ENCODE measurements at places on chromosomes 5 and 9.
A peak's percentile ranks its signal among the peaks of the same experiment; 100 is the strongest.

GRCh38 chr9:134233022-134233421 lies 68.7 kb upstream of the RNU6ATAC start:
- no peak for DNase-seq

DNA sequence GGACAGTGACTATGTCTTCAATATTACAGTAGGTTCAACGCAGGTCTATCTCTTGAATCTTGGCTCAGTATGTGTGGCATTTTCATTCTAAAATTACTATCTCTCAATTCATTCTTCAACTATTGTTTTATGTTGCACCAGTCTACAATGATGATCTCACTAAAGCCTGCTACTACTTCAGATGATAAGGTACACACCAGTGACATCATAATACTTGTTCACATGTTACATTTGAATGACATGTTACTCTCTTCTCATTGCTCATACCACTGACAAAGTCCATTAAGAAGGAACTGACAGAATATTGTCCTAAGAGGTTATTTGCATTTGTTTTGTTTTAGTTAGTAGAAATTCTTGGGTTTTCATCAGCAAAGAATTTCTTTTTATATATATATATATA lies 165.2 kb upstream of the ST8SIA4 start:
- DNase-seq = no peak

DNA sequence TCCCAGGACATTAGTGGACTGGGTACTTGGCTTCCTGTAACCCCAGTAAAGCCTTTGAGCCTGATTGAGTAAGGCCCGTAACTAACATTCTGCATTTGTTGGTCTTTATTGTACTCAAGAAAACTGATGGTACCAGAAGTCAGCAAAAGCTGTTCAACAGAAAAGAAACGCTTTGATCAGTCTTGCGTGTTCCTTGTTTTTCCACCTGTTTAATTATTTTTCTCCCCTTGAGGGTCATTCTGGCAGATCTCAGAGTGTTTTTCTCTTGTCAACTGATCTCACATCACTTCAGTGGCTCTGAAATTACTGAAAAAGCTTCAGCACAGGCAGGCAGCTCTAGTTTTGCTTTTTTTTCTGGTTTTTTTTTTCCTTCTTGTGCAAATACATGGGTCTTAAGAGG lies 6.1 kb upstream of the TMEM268 start:
- no peak for DNase-seq

- DNase-seq = no peak
Observed at GRCh38 chr9:19552282-19553105, 143.7 kb downstream of the ACER2 start.

GRCh38 chr5:131615957-131616356 lies 19.1 kb downstream of the RAPGEF6 start:
- DNase-seq = no peak

GRCh38 chr9:136409557-136410455 lies 608 bp downstream of the ENTR1 start:
- DNase-seq = no peak

DNA sequence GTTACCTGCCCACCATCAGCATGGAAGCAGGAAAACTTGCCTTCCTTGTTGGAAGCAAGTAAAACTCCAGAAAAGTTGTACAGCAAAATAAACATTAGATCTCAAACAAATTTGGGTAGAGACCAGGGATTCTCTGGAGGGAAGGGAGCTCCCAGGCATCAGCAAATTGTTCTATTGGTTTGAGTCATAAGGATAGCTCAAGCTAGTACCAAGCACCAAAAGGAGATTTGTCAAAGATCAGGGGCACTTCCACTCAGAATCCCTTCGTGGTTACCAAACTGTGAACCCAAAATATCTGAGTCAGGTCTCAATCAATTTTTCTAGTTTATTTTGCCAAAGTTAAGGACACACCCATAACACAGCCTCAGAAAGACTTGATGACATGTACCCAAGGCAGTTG lies 37.8 kb downstream of the DNAJB5 start:
- DNase-seq = no peak

DNA sequence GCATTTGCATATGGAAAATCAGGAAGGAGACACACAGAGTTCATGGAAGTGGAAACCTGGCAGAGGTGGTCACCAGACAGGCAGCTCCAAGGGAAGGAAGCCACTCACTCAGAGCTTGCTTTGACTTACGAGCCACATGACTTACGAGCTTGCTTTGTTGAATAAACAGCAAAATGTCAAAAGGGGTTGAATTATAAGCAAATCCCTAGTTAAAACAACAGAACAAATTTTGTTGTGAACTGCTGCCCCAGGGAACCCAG lies 164.3 kb downstream of the SYK start:
- no peak for DNase-seq

- DNase-seq = no peak
Observed at GRCh38 chr5:179206366-179206765, 138.9 kb downstream of the ADAMTS2 start.

DNA sequence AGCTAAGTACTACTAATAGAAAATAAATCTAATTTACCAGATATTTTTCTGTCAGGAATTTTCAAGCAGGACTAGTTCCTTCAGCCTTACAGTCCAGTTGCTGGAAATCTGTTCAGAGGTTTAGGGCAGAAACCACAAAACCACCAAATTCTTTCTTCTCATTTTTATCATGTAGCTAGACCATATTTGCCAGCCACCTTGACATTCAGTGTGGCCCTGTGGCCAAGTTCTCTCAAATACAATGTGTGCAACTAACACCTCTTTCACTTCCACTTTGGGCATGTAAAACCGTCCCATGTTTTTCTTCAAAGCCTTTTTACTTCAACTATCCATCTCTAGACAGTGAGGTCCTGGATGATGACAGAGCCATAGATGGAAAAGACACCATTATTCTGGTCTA lies 1133.2 kb upstream of the CDH18 start:
- DNase-seq = no peak

GRCh38 chr5:145539201-145539600 lies 295.9 kb downstream of the PRELID2 start:
- DNase-seq = no peak

GRCh38 chr9:125746774-125747052 lies 460 bp upstream of the PBX3 start:
- DNase-seq = no peak

DNA sequence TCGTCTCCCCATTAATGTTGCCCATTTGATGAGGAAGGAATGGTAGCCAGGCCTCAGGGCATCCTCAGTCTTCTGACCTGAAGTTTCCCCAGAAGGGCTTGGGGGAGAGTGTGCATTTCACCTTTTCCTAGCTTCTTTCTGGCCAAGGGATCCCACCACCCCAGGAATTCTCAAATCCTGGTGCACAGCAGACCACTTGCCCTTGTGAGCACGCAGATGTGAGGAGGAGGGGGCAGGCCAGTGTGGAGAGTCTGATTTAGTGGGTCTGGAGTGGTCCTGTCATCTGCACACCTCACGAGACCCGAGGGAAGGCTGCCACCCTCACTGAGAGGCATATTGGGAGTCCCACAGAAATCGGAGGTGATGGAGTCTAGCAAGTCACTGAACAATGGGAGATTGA lies 64.3 kb downstream of the CXXC5 start:
- DNase-seq = no peak

GRCh38 chr9:87070336-87070735 lies 123.0 kb upstream of the GAS1 start:
- DNase-seq = no peak

GRCh38 chr5:54205453-54205852 lies 104.9 kb downstream of the ARL15 start:
- DNase-seq = no peak

DNA sequence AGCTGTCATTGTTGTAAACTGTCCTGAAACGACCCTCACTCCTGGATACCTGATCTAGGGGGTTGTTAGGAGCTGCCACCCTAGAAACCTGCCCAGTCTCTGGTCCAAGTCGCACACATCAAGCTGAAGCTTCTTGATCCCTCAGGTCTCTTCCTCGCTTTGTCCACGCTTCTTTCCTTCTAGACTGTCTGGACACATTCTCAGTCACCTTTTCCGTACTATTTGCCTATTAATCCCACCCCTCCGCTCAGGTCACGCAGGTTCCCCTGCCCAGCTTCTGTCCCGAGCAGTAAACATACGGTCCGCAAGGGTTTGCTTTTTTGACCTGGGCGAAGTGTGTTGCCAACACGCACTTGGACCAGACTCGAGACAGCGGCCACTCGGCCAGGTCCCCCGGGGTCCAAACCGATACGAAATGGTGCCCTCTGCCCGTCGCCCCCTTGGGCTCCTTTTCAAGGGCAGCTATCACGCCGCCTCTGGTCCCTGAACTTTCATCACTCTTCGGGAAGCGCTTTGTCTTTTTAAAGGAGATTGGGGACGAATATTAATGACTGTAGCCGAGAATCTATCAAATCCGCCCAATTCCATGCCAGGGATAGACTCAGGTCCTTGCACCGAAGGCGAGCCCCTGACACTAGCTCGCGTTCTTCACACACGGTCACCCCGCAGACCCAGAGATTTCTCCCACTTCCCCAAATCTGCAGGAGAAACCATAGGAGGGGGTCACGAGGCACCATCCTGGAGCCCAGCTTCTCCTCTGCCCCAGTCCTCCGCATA lies 814 bp downstream of the PLCXD3 start:
- DNase-seq = no peak

DNA sequence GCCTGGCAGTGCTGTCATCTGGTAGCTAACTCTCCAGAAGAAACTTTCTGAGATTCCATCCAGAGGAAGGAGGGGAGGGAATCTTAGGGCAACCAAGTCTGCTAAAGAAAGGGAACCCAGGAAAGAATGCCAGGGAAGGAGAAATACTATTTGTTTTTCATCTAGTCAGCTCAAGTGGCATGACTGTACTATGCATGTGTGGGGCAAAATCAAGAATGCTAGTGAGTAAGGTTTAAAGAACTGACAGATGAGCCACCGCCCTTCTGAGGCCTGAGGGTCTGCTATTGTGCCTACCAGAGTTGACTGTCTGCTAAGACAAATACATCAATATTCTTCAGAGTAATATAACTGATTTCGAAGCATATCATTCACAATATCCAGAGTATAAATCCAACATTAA lies 204.2 kb downstream of the SLC12A2 start:
- DNase-seq = no peak

DNA sequence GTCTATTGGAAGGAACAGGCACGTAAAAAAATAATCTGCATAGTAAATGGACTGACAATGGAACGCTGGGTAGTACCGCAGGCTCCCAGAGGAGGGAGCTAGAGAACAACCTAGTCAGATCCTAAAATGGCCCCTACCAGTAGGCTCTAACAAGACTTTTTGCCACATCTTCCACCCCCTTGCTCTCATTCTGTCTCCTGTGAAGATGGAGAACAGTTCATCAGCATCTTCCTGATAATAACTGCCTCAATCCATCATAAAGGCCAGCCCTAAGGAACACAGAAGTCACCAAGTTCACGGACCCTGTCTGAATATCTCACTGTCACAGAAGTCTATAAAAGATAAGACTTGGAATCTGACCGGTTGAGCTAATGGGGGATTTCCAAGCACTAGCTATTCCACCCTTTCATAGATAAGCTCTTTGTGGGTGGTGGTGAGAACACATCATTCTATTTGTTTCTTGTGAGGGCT lies 133.4 kb downstream of the SLC1A3 start:
- DNase-seq = peak; percentile 42

DNA sequence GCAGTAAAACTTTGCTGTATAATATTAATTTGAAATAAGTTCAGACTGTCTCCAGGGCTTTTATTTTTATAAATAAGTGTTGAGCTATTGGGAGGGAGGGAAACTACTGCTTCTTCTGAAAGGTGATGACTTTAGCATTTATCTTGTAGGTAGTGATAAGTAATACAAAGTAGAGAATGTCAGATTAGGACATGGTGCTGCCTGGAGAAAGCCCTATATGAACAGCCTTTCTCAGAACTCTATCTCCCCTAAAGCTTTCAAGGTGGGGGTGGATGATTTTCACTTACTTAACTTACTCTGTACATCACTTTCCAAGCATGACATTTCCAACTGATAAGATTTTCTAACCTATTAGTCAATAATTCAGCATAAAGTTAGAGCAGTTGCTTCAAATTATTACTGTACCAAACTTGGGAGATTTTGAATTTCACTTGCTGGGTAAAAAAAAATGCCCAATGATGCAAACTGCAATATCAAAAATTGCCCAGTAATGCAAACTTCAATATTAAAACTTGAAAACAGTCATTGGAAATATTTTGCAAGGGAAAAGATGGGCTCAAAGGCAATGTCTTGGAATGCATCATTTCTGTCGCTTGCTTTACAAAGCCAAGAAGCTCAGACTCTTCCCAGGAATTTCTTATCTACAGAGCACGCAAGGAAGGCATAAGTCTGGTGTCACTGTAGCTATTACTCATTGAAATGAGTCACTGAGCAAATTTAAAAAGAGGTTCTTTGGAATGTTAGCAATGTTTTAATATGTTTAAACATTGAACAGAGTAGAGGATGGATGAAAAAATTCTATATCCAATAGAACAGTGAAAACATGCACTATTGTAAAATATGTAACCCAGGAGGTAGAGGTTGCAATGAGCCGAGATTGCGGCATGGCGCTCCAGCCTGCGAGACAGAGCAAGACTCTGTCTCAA lies 569.5 kb downstream of the PSAT1 start:
- peak; percentile 99 for DNase-seq

GRCh38 chr5:103476811-103477210 lies 85.8 kb downstream of the NUDT12 start:
- DNase-seq = no peak

- DNase-seq = no peak
Observed at GRCh38 chr9:5587024-5587423, 41.9 kb upstream of the RIC1 start.

DNA sequence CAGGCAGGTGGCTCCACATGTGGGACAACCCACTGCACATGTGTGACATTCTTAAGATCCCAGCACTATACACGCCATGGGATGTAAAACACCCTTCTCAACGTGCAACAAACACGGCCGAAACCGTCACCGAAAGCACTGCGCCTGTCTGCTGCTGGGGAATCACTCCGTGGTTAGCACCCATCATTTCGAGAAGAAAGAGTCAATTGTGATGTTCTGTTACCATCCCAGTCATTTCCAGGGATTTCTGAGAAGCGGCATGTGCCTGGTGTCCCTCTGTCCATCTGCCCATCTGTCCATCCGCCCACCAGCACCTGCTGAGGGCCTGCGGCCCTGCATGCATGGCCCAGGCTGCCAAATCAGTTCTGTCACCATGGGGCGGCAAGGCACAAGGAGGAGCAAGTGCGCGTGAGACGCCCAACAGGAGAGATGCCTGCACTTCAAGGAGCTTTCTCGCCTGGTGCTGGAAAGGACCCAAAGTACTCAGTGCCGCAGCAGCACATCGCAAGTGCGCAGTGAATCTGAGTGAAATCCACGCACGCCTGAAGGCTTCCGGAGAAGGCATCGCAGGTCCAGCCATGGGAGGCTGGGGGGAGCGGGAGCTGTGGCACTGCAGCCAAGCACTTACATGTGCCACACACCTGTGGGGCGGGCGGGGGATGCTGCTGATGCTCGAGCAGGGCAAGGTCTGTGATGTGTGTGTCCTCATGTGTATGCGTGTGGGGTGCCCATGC lies 38.0 kb downstream of the VAV2 start:
- no peak for DNase-seq

DNA sequence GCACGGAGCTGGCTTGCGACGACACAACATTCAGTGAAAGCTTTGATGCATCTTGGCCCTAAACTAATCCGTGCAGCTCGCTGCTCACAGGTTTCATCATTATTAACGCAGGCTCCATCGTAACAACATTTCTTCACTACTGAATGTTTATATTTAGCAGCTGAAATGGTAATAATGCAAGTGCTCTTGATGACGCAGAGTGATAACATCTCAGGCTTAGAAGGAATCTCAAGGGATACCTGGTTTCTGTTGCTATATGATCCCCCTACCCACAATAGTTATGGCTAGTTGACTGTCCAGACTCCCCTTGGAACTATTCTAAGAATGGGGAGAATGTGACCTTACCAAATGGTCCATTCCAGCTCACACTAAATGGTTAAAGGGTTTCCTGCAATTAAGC lies 36.2 kb downstream of the C5 start:
- no peak for DNase-seq

GRCh38 chr9:1535051-1535450 lies 480.1 kb upstream of the SMARCA2 start:
- DNase-seq = no peak
